ENCODE measurements at places on chromosomes 1 and 21.

DNA sequence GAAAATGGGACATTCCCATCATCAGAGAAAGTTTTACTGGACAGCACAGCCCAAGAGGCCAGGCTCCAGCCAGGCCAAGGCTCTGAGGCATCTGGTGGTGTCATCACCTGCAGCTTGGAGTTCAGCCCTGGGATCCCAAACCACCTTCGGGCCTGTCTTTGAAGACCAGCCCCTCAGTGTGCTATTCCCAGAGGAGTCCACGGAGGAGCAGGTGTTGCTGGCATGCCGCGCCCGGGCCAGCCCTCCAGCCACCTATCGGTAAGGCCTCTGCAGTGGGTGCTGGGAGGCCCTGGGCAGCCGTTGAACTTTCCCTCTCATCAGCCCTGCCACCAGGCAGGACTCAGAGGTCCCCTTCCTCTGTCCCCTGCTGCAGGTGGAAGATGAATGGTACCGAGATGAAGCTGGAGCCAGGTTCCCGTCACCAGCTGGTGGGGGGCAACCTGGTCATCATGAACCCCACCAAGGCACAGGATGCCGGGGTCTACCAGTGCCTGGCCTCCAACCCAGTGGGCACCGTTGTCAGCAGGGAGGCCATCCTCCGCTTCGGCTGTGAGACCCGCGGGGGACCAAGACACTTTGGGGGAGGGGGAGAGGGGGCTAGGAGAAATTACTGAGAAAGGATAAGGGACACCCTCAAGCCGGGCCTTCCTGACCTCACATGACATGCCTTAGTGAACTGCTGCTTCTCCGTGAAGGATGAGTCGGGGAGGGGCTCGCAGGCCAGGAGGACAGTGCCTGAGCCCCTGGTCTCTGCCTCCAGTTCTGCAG, 15.0 kb downstream of the CNTN2 start:
- no peak for DNase-seq

GRCh38 chr1:171180670-171181069, 4.4 kb upstream of the FMO2 start:
- no peak for DNase-seq

DNA sequence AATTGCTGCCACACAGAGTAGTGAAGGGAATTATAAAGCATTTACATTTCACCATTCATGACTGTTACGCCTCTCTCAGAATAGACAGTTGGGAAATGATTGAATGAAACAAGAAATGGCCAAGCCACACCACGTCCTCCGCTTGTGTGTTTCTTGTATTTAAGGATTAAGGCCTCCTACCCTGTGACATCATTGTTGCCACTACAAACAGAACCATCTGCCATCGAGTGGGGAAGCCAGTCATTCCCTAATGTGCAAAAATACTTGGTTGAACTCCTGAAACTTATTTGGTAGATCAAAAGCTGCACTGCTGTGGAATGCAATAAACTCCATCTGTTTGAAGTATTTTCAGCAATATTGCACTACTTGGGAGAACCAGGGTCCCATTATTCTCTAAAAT, 99.0 kb upstream of the C1orf105 start:
- no peak for DNase-seq

GRCh38 chr21:33427051-33427450, 23.8 kb downstream of the IFNGR2 start:
- DNase-seq: no peak

GRCh38 chr1:228036701-228037231, 30.0 kb downstream of the WNT3A start:
- no peak for DNase-seq

GRCh38 chr1:1785666-1786065, 7.4 kb upstream of the NADK start:
- DNase-seq: no peak

DNA sequence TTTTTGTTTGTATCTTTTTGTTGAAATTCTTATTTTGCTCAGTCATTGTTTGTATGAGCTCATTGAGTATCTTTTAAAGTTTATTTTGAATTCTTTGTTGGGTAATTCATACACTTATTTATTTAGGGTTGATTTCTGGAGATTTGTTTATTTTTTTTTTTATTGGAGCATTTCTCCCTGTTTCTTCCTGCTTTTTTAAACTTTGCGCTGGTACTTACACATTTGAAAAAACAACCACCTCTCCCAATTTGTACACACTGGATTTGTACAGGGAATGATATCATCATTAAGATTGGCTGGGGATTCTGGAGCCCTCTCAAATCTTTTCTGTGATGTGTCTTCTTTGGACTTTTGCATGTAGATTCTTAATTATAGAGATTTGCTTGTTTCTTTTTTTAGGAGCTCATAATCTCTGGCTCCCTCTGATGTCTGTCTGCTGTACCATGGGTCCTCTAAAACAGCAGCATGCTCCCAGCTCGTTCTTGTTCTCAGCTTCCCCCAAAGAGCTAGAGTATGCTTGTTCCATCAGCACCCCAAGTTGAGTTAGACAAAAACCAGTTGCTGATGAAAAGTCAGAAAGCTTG, 310.7 kb downstream of the DUSP10 start:
- no peak for DNase-seq

- DNase-seq: no peak
Measured at GRCh38 chr1:59198564-59198963, 98.3 kb upstream of the FGGY start.

GRCh38 chr1:41862384-41863221, 56.1 kb downstream of the HIVEP3 start:
- no peak for DNase-seq

DNA sequence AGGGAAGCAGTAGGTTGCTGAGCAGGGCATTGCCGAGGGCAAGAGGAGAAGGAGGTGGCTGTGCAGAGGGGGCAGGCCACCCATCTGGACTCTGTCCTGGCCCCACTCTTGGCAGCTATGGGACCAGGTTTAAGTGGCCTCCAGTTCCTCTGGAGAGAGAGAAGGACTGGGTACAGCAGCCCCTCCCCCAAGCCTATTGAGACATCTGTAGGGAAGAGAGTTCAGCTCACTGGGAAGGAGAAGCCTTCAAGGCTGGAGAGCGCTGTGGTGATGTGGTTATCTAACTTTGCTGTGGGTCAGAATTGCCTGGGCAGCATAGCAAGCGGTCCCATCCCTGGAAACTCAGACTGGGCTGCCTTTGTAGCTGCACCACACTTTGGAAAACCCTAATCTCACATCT, 93.9 kb downstream of the KCNJ15 start:
- no peak for DNase-seq

GRCh38 chr21:39927304-39927886, 60.2 kb downstream of the PCP4 start:
- no peak for DNase-seq

GRCh38 chr21:15422783-15423182, 307.0 kb upstream of the USP25 start:
- DNase-seq: no peak

Measured in thymus (tissue), 14 donors.